ENCODE measurements at places on chromosomes 5 and 9.

- no peak for DNase-seq
These were observed 220.5 kb downstream of the ROR2 start for GRCh38 chr9:91729558-91729842.

DNA sequence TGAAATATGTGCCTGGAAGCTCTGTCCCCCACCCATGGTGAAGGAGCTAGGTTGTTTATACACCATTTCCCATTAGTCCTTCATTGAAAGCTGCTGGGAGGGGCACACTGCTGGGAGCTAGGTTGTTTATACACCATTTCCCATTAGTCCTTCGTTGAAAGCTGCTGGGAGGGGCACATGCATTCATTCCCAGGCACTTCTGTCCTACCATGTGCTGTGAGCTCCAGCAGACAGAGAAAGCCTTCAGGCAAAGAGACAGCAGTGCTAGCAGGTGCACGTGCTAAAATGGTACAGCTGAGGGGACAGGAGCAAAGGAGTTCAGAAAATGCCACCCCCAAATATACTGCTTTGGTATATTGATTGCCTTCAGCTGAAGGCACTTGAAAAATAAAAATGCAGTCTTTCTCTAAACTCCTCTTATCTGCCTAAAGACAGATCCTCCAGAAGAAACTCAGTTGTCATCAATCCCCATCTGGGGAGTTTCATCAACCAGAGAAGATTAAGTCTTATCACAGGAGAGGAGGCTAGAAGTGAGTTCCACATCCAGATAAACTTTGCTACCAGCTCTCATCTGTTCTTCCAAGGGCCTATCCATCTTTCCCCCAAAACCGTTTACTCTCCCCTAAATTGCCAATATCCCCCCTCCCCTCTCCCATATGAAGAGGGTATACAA, 27.7 kb upstream of the DAPK1 start:
- no peak for DNase-seq

GRCh38 chr9:97388721-97389238, 23.1 kb upstream of the TDRD7 start:
- no peak for DNase-seq

DNA sequence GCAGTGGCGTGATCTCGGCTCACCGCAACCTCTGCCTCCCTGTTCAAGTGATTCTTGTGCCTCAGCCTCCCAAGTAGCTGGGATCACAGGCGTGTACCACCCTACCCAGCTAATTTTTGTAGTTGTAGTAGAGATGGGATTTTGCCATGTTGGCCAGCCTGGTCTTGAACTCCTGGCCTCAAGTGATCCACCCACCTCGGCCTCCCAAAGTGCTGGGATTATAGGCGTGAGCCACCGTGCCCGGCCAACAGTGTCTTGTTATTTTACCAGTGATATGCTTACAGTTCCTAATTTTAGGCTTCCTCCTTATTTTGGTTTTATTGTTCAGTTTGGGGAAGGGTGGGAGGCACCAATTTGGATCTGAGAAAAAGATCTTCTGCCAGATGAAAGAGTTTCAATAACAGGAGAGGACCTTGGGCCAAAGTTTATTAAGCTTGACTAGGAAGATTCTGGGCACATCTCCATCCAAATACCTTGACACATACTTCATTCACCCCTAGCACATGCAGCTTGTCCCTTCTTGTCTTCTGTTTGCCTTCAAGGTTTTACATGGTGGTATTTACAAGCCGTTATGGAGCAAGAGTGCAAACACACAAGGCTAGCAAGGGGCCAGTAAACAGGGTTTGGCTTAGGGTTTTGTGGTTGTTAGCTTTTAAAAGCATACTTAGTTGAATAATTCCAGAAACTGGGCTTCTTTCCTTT, 168.1 kb upstream of the DMRT1 start:
- DNase-seq, result no peak

- no peak for DNase-seq
These were observed 28.6 kb upstream of the IL7R start for GRCh38 chr5:35828082-35828598.

DNA sequence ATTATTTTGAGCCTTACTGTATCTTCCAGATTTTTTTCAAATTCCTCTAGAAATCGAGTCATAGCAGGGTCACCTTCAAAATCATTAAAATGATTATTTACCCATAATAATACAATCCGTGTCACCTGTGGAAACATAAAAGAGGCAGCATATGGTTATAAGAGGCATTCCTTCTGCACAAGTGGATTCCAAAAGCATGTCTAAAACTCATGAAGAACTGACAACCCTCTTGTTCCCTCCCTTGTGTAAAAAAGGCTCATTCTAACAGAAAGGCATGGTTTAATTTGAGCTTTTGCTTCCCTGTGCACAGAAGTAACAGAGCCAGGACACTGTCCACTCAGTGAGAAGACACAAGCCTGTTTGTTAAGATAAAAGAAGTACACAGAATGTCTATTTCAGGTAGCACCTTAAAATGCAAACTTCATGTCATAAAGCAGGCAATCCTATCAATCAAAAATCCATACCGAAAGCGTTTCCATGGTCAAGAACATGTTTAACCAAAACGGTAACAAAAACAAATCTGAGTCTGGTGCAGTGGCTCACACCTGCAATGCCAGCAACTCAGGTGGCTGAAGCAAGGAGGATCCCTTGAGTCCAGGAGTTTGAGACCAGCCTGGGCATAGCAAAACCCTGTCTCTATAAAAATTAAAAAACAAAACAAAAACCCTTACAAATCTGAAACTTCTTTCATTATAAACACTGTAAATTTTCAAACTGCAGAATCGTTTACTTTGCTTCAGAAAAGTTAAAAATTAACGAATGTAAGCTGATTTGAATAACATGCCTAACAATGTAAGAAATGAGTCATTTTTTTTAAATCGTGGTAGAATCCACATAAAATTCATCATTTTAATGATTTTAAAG, 139.3 kb downstream of the RAPGEF6 start:
- no peak for DNase-seq

DNA sequence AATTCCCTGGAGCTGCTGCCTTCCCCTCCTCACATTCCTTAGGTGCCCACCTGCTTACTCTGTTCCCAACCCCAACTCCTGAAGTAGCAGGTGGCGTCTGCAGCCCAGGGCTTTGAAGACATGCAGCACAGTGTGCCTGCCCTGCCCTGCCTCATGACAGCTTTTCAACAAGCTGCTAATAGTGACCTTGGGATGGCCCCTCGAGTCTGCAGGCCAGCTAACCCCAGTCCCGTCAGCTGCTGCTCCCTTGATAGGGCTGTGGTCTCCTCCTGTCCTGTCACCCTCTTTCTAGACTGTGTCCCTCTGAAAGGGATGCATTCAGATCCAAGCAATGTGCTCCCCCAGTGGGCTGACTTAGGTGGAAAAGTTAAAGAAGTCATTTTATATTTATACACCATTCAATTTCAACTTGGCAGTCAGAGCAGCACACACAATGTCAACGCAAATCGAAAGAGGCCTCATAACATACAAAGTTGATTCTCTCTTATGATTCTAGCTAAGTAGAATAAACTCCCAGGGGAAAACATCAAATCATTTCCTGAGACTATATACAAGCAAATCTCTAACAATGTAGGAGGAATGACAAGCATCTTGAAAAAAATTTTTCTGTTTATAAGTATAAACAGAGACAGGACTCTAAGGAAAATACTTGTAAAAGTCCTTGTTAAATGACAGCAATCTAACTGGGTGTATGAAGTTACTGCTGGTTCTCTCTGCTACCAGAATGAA, 37.9 kb downstream of the ADRB2 start:
- no peak for DNase-seq

DNA sequence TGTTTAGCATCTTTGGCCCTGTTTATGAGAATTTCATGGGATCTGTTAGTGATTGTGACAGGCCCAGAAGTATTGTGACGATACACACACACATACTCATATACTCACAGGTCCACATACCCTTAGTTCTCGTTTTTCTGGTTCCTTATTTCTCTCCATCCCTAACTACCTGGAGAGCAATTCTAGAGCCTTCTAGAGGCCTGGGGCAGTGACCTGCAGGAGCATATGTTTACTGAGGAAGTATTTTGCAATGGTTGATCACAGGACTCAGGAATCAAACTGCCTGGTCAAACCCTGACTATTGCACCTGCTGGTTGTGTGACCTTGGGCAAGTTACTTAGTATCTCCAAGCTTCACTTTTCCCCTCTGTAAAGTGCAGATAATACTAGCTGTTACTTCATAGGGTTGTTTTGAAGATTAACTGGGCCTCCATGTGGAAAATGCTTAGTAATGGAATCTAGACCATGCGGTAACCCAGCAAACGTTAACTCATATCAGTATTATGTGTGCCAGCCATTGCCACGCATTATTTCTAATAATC, 8.7 kb downstream of the PAPPA start:
- DNase-seq, result no peak

- DNase-seq, result no peak
These were observed 67.9 kb downstream of the OLFM1 start for GRCh38 chr9:135155396-135155795.

GRCh38 chr9:91039835-91040140, 238.2 kb downstream of the SYK start:
- no peak for DNase-seq

- DNase-seq, result no peak
These were observed 15.7 kb downstream of the SEMA4D start for GRCh38 chr9:89482056-89482851.

DNA sequence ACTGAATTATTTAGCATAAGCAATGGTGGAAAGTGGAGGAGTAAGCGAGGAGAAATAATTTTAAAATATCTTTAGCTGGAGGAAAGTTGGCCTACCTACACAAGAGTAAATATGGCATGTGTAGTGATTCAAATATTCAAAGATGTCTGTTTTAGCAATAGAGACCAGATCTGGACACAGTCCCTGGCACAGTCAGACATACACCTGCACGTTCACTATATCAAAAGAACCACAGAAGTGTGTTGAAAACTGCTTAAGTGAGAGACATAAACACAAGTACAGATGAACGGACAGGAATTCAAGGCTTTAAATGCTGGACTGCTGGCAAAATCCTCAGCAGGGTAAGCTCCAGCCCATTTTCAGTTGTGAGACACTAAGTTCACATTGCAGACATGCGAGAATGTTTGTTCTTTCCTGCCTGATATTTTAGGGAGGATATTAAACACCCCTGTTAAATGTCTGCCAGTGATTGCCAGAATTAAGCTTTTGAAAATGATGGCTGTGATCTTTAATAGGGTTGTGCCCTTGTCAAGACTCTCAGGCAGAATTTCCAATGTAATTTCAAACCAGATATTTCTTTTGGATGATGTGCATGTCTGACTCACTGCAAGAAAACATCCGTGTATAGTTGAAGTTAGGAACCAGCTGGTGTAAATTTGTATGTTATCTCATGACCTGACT, 810.6 kb downstream of the TLE4 start:
- no peak for DNase-seq

GRCh38 chr5:152546493-152546892, 141.4 kb upstream of the NMUR2 start:
- DNase-seq, result no peak

GRCh38 chr5:23405316-23406068, 101.9 kb upstream of the PRDM9 start:
- DNase-seq, result no peak

DNA sequence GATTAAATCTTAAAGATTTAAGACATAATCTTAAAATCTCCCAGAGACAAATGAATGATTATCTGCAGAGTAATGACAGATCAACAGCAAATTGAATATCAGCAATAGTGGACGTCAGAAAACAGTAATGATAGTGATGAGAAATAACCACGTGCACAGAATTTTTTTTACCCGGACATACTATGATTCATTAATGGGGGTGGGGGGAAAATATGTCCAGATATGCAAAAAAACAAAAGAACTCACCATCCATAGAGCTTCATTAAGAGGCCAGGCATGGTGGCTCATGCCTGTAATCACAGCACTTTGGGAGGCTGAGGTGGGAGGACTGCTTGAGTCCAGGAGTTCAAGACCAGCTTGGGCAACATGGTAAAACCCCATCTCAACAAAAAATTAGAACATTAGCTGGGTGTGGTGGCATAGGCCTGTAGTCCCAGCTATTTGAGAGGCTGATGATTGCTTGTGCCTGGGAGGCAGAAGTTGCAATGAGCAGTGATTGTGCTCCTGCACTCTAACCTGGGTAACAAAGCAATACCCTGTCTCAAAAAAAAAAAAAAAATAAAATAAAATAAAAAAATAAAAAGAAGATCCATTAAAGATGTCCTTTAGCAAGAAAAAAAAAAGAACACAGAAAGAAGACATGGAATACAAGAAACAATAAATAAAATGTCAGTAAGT, 30.9 kb upstream of the SHOC1 start:
- no peak for DNase-seq

DNA sequence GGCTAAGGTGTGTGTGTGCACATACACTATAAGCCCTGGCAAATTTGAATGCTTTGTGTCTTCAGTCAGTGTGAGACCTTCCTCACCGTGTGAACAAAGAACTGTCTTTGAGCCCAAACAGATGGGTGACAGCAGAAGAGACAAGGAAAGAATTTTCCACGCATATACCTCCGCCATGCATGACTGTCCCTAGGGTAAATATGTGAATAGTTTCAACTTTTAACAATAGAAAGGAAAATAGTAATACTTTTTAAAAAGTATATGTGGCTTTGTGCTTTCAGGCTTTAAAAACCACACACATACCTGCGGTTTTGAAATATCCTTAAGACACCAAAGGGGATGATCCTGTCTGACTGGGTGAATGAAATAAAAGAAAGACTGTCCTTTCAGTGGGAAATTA, 438.6 kb upstream of the MPDZ start:
- DNase-seq, result no peak
